ENCODE measurements at places on chromosomes 13 and 19.

DNA sequence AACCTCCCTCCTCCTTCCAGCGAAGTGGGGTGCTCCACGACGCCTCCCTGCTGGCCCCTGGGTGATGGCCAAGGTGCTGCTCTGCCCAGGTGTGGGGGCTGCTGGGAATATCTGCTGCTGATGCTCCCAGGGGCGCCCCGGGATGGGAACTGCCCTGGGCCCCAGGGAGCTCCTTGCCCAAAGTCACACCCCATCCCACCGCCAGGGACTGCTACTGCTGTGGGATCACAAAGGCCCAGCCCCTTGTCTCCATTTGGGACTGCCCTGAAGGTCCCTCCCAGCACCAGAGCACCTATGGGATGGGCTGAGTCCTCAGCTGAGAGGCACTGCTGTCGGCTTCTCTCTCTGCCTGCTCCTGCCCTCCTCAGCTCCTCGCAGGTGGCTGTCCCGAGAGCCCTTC is 19.0 kb downstream of the CHST8 start:
- H3K27ac ChIP-seq = no peak overlapping the region
- no peak overlapping the region for H3K4me3 ChIP-seq
- no peaks in the 10 kb centered on the region for H3K36me3 ChIP-seq

DNA sequence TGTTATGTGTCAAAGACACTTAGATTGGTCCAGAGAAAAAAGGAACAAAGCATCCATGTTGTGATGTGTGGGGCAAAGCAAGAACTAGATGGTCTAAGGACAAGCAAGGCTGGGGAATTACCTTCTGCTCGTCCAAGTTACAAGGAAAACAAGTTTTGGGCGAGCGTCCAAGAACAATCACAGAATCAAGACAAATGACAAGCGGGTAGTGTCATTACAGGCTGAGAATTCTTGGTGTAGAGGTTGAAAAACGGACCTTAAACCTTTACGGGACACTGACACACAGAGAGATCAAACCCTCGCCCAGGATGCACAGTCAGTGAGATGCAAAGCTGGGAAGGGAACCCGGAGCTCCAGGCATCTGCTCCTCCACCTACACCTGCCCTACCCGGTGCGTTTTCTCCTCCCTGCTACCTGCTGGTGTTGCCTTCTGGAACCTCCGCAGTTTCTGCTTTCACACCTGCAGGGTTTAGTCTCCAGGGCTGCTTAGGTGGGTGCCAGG is 515 bp upstream of the ZNF324B start:
- H3K36me3 ChIP-seq = no peaks in the 10 kb centered on the region
- DNase-seq = no peak
- H3K27ac ChIP-seq = no peak overlapping the region
- peak overlapping the region; percentile 74 for H3K4me3 ChIP-seq
- H3K27me3 ChIP-seq = no peaks in the 10 kb centered on the region

DNA sequence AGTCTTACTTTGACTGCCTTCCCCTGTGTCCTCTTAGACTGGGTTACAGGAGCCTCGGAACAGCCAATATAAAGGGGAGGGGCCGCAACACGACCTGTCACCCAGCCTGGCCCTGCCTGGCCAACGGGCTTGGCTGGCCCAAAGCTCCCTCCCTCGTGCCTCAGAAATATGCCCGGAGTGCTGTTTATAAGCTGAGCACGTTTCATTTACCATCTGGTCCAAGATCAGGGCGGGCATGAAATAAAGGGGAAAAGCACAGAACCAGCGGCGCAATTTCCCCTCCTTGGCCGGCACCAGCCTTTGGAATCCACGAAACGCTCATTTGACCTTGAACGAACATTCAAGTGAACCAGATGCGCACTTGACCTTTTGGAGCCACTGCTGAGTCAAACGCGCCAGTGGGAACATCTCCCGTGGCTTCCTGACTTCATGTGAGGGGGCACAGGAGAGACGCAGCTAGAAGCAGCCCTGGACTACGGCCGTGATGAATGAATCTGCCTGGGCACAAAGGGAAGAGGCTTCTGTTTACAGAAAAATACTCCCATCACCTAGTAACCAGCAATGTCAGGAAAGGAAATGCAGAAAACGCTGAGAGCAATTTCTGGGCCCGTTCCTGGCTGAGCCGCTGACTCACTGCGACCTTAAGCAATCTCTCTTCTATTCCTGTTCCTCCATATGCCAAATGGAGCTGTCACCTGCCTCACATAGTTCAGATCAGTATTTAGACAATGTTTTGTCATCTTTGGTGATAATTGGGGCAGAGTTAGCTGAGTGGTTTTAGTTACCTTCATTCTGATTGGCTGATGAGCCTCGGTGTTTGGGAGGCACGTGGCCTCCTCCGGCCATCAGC is 53.3 kb downstream of the RFX2 start:
- peak overlapping the region; percentile 84 for H3K27ac ChIP-seq
- peaks cover 41% of the 10 kb centered on the region for H3K4me1 ChIP-seq
- no peaks in the 10 kb centered on the region for H3K36me3 ChIP-seq
- no peaks in the 10 kb centered on the region for H3K27me3 ChIP-seq

GRCh38 chr13:88144580-88144979 is 473.4 kb downstream of the SLITRK5 start:
- no peaks in the 10 kb centered on the region for H3K4me1 ChIP-seq
- H3K27ac ChIP-seq = no peak overlapping the region
- H3K36me3 ChIP-seq = no peaks in the 10 kb centered on the region
- no peak for DNase-seq
- H3K4me3 ChIP-seq = no peak overlapping the region

DNA sequence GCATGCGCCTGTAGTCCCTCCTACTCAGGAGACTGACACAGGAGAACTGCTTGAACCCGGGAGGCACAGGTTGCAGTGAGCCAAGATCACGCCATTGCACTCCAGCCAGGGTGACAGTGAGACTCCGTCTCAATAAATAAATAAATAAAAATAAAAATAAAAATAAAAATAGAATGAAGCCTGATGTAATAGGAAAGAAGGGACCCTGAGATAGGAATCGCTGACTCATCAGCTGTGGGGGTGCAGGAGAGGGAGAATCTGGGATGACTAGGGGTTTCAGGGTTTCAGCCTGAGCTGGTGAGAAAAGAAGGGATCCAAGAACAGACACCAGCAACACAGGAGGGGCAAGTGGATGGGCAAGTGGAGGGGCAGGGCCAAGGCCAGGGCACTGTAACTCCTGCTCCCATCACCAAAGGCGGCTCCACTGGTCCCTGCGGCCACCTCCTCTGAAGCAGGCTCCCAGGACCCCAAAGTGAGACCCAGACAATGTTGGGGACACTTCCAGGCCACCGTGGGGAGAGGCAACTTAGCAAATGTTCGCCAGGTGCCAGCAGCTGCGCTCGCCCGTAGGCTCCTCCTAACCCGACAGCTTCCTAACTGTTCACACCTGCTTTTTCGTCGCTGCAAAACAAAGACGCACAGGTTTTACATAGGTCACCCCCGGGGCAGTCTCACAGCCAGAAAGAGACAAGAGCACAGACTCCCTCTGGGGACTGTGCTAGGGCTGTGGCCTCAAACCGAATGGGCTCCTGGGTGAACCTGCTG is 1.2 kb downstream of the HAUS8 start:
- DNase-seq = no peak
- peak overlapping the region; percentile 79 for H3K4me3 ChIP-seq
- H3K27me3 ChIP-seq = no peaks in the 10 kb centered on the region
- H3K36me3 ChIP-seq = peaks cover 13% of the 10 kb centered on the region
- peak overlapping the region; percentile 93 for H3K27ac ChIP-seq

DNA sequence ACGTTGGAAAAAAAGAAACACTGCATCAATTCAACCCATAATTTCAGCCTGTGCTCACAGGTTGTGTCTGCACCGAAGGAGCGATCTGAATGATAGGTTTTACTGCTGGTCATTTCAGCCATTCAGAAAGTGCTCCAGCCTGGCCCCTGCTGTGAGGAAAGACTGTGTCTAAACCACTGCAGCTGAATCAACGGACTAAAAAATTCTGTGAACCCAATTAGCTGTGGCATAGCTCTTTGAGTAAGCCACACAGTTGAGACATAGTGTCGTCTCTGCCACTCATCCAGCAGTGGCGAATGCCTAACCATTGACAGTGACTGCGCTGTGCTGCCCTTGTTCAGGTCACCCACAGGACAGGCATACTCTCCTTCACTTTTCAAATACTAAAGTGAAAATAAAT is 179.8 kb downstream of the COG6 start:
- no peaks in the 10 kb centered on the region for H3K27me3 ChIP-seq
- no peaks in the 10 kb centered on the region for H3K4me1 ChIP-seq
- no peak for DNase-seq
- H3K36me3 ChIP-seq = no peaks in the 10 kb centered on the region
- H3K4me3 ChIP-seq = no peak overlapping the region

GRCh38 chr19:33482476-33482875 is 39.1 kb downstream of the PEPD start:
- no peaks in the 10 kb centered on the region for H3K36me3 ChIP-seq
- no peak overlapping the region for H3K27ac ChIP-seq
- DNase-seq = peak; percentile 60
- H3K4me1 ChIP-seq = peaks cover 7% of the 10 kb centered on the region
- no peak overlapping the region for H3K4me3 ChIP-seq

- H3K27ac ChIP-seq = no peak overlapping the region
- H3K4me1 ChIP-seq = no peaks in the 10 kb centered on the region
These were observed 21.3 kb upstream of the MIR17HG start for GRCh38 chr13:91326146-91326545.

GRCh38 chr13:60379837-60380565 is 17.0 kb upstream of the TDRD3 start:
- no peak overlapping the region for H3K4me3 ChIP-seq
- no peaks in the 10 kb centered on the region for H3K4me1 ChIP-seq
- H3K27me3 ChIP-seq = no peaks in the 10 kb centered on the region

GRCh38 chr19:46404753-46405468 is 8.5 kb downstream of the CCDC8 start:
- H3K4me1 ChIP-seq = peaks cover 15% of the 10 kb centered on the region
- H3K27me3 ChIP-seq = peaks cover 9% of the 10 kb centered on the region
- no peak overlapping the region for H3K4me3 ChIP-seq
- H3K36me3 ChIP-seq = no peaks in the 10 kb centered on the region
- DNase-seq = no peak
- no peak overlapping the region for H3K27ac ChIP-seq

GRCh38 chr19:8208119-8208921 is 850 bp upstream of the CERS4 start:
- H3K4me3 ChIP-seq = peak overlapping the region; percentile 17
- peaks cover 4% of the 10 kb centered on the region for H3K27me3 ChIP-seq

DNA sequence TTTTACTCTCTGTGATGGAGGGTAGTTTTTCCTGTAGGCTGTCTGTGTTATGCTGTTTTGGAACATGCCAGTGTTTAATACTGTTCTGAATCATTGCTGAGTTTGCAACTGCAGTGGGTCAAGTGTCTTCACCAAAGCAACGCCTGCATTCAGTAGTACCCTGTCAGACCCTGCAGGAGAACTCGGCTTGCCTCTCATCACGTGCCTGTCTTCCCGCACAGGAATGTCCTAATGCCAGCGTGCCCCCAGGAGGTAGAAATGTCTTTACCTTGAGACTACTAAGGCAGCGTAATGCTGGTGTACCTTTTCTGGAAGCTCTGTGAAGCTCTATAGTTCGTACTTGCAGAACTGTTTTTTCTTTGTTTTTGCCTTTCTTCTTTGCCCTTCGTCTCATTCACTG is 42.3 kb downstream of the POLR1D start:
- H3K27ac ChIP-seq = no peak overlapping the region
- no peak overlapping the region for H3K4me3 ChIP-seq
- no peaks in the 10 kb centered on the region for H3K27me3 ChIP-seq
- no peak for DNase-seq

DNA sequence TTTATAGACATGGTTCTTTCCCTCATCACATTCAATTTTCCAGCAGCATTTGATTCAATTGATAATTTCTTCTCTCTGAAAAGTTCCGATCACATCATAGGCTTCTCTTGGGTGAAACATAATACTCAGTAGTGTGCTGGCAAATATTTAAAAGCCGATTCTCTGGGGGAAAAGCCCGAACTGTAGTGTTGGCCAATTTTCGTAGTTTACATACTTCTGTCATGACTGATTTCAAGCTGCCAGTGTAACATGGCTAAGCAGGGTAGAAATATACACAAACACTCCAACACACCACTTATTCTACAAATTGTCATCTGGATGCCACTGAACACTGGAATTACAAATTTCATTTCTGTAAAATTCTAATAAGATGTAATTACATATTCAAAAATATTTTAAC is 56.1 kb upstream of the FREM2 start:
- no peak overlapping the region for H3K27ac ChIP-seq
- H3K4me1 ChIP-seq = no peaks in the 10 kb centered on the region
- peak; percentile 23 for DNase-seq
- no peaks in the 10 kb centered on the region for H3K27me3 ChIP-seq
- H3K4me3 ChIP-seq = no peak overlapping the region

- no peak for DNase-seq
- H3K27me3 ChIP-seq = no peaks in the 10 kb centered on the region
- H3K36me3 ChIP-seq = no peaks in the 10 kb centered on the region
- no peak overlapping the region for H3K27ac ChIP-seq
These were observed 160.3 kb downstream of the KCTD15 start for GRCh38 chr19:33956941-33957340.

GRCh38 chr13:59658738-59659330 is 504.9 kb downstream of the DIAPH3 start:
- no peaks in the 10 kb centered on the region for H3K36me3 ChIP-seq
- H3K4me1 ChIP-seq = no peaks in the 10 kb centered on the region
- no peak overlapping the region for H3K4me3 ChIP-seq
- no peak for DNase-seq
- no peaks in the 10 kb centered on the region for H3K27me3 ChIP-seq

DNA sequence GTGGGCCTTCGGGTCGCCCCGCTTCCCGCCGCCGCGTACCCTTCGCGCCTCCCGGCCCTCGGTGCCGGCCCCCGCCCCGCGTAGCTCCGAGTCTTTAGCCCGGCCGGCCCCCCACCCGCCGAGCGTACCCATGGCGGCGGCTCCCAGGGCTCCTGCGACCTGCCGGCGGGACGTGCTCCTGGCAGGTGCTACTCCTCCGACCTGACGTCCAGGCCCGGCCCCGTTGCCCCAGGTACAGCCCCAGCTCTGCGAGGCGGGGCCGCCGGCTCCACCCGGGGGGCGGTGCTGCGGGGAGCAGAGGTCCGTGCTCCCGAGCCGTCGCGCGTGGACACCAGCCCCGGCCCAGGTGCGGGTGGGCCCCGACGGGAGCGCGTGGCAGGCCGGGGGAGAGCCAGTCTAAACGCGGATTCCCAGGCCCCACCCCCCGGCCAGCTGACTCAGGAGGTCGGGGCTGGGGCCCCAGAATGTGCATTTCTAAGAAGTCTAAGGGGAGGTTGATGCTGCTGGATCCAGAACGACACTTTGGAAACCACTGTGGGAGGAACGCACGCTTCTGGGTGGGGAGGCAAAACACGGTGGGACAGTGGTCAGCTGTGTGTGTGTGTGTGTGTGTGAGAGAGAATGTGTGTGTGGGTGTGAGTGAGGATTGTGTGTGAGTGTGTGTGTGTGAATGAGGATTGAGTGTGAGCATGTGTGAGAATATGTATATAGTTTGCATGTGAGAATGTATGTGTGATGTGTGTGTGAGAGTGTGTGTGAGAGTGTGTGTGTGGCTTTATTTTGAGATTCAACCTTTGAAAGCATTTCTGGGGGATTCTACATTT is at the start of gene SLC15A1:
Gene SLC15A1, minus strand, starts transcription at position 206 of the 824 bp plus-strand sequence. Its CDS starts 74 bp downstream, at position 132.
- H3K27ac ChIP-seq = no peak within 1 kb of the TSS
- no peaks in the 10 kb centered on the region for H3K36me3 ChIP-seq
- H3K4me3 ChIP-seq = peak within 1 kb of the TSS; percentile 39
- H3K4me1 ChIP-seq = peaks cover 7% of the 10 kb centered on the region

GRCh38 chr13:28597641-28598040 is 61.3 kb upstream of the POMP start:
- H3K4me1 ChIP-seq = no peaks in the 10 kb centered on the region
- H3K4me3 ChIP-seq = no peak overlapping the region
- H3K36me3 ChIP-seq = no peaks in the 10 kb centered on the region
- H3K27ac ChIP-seq = no peak overlapping the region

All from astrocyte (in vitro differentiated cells and primary cell).